ENCODE measurements at places on chromosomes 3 and 15.

GRCh38 chr3:150127011-150127490 lies 156.4 kb upstream of the PFN2 start:
- DNase-seq, result no peak

GRCh38 chr3:168162172-168162571 lies 66.4 kb upstream of the GOLIM4 start:
- no peak for DNase-seq

DNA sequence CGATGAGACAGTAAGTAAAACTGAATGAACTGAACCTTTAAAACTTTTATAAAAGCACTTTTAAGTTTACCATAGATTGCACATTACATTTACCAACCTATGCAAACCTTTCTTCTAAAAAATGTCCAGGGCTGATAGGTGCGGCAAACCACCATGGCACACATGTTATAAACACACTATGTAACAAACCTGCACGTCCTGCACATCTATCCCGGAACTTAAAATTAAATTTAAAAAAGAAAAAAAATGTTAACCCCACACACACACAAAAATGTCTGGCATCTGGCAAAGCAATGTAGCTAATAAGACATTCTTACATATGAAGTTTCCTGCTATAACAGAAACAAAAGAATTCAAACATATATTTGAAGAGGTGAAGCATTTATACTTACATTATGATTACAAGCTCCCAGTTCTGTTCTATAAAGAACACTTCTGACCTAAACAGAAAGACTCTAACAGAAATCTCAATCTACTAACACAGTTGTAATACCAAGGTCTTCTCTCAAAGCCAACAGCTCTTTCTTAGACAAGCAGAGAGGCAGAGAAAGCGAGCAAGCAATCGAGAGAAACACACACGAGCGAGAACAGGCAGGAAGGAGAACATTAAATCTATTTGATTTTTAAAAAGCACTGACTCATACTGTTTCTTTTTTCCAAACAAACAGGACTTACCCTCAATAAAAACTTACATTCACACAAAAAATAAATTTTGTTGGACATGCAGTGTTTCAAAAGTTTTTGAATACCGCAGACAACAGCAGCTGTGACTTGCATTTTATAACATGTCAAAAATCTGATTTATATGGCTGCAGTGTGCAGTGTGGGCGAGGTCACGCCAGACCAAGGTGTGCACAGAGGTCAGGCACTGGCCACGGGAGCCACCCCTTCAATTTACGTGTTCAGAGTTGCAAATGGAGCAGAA lies at the start of gene NRG4:
TSS of gene NRG4 (minus strand) at position 798 of the 925 bp plus-strand sequence. CDS start 1,194 bp downstream, outside the sequence.
- no peak for DNase-seq

GRCh38 chr3:87350367-87351199 lies 74.2 kb upstream of the POU1F1 start:
- DNase-seq, result peak; percentile 61

DNA sequence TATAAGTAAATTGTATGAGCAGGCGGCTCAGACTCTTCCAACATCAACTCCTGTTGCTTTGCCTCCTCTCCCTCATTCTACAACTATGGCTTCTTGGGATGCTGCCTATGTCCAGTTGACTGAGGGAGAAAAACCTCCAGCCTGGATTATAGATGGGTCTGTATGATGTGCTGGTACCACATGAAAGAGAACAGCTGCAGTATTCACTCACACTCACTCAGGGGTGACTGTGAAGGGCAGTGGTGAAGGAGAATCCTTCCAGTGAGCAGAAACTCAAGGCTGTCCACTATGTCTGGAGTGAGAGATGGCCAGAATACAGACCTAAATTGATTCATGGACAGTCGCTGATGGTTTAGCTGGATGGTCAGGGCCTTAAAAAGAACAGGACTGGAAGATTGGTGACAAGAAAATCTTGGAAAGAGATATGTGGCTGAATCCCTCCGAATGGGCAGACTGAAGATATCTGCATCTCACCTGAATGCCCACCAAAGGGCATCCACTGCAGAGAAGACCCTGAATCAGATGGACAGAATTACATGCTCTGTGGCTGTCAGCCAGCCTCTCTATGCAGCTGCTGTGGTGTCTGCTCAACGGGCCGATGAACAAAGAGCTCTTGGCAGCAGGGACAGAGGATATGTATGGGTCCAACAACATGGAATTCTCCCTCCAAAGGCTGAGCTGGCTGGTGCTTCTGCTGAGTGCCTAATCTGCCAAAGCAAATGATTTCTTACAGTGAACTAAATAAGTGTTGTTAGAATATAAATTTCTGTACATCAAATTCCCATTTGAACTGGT lies 1.9 kb upstream of the BCL2L10 start:
- DNase-seq, result no peak

- DNase-seq, result no peak
Measured at GRCh38 chr3:126393563-126393962, 1.1 kb upstream of the CFAP100 start.

DNA sequence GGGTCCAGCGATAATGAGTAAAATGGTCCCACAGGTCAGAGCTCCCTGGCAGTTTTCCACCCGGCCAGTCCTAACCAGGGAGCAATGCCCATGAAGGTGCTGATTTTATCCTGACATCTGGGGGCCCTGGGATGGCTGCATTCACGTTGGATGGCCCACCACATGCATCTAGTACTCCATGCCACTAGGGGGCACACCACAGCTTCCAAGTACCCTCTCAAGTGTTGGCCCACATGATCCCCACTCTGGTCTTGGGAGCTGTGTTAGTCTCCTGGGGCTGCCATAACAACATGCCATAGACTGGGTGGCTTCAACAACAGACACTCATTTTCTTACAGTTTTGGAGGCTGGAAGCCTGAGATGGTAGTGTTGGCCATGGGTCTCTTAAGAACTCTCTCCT lies 225.5 kb downstream of the SLCO3A1 start:
- peak; percentile 32 for DNase-seq

GRCh38 chr3:17717411-17717810 lies 25.0 kb downstream of the TBC1D5 start:
- DNase-seq, result no peak

GRCh38 chr3:167350245-167350862 lies 29.7 kb downstream of the ZBBX start:
- DNase-seq, result no peak

GRCh38 chr3:195007766-195008165 lies 263.2 kb downstream of the XXYLT1 start:
- DNase-seq, result no peak

GRCh38 chr3:189519458-189519857 lies 111.7 kb upstream of the TP63 start:
- DNase-seq, result peak; percentile 44

DNA sequence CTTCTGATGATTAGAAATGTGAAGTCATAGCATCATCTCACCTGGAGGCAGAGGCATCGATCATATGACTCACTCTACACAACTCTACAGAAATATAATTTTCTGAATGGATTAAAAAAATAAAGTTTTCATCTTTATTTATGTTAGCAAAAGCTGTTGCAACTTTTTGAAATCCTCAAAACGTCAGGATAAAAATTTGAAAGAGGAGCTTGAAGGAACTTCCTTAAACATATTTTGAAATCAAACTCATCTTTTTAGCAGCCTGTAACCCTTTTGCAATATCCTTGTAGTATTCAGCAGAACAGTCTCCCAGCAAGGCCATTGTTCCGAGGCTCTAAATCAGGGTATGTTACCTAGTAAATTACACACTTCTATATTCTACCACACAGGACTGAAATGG lies 985.4 kb downstream of the PLOD2 start:
- DNase-seq, result no peak

GRCh38 chr3:150922611-150923010 lies 17.4 kb upstream of the MINDY4B start:
- no peak for DNase-seq

GRCh38 chr15:54014067-54014655 lies 35.9 kb downstream of the UNC13C start:
- DNase-seq, result no peak

- DNase-seq, result no peak
Measured at GRCh38 chr3:42654331-42655201, 1.1 kb downstream of the ZBTB47 start.

- DNase-seq, result peak; percentile 27
Measured at GRCh38 chr3:139937674-139938279, 2.8 kb downstream of the CLSTN2 start.

GRCh38 chr15:52445553-52445952 lies 83.1 kb downstream of the MYO5A start:
- DNase-seq, result no peak

DNA sequence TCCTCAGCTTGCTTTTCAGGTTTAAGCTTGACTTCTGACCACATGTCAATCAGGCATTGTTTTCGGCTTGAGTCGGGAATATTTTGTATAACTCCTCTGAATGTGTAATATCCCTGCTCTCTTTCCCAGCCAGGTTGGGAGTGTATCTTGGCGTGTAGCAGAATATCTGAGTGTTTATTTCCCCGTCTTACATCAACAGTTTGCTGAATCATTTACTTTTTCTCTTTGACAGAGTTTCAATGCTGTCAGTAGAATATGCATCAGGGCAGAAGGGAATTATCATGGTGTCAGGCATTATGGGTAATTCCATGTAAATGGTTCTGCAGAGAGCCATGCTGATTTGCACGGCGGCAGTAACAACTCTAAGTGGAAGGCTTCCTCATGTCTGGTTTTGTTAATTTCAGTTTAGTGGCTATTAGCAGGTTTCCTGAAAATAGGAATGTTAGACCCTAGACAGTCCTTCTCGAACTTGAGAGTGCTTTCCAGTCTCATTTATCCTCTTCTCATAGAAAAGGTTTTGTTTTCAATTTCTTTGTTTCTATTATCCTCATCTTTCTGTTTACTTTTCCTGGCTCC lies 566.3 kb downstream of the AGBL1 start:
- no peak for DNase-seq

- no peak for DNase-seq
Measured at GRCh38 chr15:31230630-31231485, 95.8 kb upstream of the KLF13 start.

DNA sequence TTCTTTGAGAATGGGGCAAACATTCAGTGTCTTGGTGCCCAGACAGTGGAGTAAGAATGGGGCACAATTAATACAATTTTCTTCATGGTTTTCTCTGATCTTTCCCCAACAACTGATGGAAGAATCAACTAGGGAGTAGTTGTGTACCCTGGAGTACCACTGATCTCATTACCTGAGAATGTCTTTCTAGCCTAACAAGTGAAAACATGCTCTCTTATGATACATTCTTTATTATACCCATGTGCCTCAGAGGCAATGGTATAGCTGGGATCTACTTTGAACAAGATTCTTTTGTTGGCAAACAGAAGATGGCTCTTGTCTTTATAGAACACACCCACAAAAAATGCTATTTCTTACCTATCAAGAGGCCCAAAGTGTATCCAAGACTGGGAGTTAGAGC lies 250.6 kb upstream of the CMC1 start:
- DNase-seq, result no peak

- DNase-seq, result no peak
Measured at GRCh38 chr3:12574131-12574530, 17.2 kb downstream of the MKRN2 start.

GRCh38 chr15:101445562-101446517 lies 43.7 kb downstream of the PCSK6 start:
- peak; percentile 15 for DNase-seq

DNA sequence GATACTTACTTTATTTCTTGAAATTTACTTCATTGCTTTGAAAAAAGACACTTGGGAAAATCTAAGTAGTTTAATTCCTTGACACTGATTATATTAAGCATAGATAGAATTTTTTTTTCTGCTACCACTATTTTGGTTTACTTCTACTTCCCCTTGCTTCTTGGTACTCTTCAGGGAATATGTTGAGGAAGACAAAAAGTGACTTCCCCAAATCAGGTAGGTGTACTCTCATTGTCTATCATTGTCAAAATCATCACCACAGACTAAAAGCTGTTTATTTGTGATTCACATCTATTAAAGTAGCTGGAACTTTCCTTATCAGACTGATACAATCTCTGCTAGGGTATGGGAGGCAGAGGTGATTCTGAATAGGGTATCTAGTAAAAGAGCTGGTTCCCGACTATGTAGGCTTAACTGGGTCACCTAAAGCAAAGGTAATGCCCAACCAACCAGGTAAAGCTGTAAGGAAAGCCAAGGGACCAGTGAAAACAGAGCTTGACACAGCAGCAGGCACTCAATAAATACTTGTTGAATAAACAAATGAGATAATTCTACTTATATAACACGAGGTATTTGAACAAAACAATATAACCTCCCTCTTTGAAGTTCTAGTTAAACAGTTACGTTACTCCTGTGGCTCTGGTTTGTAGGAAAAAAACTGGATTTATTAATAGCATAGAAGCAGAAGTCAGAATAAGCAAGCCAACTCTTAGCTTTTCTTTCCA lies 346.9 kb downstream of the PLCL2 start:
- no peak for DNase-seq

- no peak for DNase-seq
Measured at GRCh38 chr3:183539811-183540210, 15.7 kb downstream of the KLHL6 start.

GRCh38 chr3:189339996-189340395 lies 168.2 kb downstream of the TPRG1 start:
- no peak for DNase-seq

GRCh38 chr3:188584162-188584529 lies 430.2 kb downstream of the LPP start:
- peak; percentile 66 for DNase-seq

GRCh38 chr15:76696840-76697239 lies 208.3 kb downstream of the SCAPER start:
- no peak for DNase-seq

DNA sequence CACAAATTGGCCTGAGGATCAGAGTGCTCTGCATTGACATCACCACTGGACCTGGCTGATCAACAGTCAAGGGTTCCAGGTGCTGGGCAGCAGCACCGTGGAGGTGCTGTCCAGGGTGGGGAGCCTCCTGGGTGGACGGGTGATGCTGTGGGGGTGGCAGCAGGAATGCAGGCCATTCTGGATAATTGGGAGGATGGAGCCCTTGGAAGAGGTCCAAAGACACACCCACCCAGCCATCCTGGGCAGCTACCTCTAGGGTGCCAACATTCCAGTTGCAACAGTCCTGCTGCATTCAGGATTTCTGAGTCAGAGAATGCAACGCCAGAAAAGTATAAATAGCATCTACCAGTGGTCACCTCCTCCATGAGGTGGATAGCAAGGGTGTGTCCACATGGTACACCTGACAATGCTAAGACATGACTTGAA lies 26.8 kb downstream of the STARD5 start:
- no peak for DNase-seq

DNA sequence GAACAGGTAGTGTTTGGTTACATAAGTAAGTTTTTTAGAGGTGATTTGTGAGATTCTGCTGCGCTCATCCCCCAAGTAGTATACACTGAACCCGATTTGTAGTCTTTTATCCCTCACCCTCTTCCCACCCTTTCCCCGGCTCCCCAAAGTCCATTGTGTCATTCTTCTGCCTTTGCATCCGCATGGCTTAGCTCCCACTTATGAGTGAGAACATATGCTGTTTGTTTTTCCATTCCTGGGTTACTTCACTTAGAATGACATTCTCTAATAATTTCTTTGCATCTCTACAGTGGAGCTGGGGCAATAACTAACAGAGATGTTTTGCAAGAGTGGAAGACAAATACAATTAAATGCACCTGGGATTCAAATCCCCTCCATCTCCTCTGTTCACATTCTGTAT lies 93.2 kb downstream of the TP63 start:
- no peak for DNase-seq

DNA sequence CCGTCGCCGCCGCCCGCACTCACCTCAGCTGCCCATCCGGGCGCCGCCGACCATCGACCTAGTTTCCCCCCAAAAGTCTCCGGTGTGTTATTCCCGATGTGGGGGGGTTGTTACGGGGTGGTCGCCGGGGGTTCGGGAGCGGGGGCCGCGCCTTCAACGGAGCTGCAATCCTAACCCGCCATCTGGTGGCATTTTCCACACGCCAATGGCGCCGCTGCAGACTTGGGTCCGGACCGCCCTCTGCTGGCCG lies at the start of gene STAG1:
TSS of gene STAG1 (minus strand) at position 207 of the 250 bp plus-strand sequence. CDS start 121,480 bp downstream, outside the sequence.
- no peak for DNase-seq

- no peak for DNase-seq
Measured at GRCh38 chr3:193791041-193792032, 198.3 kb downstream of the OPA1 start.

Data from activated CD4-positive, alpha-beta T cell treated with anti-CD3 and anti-CD28 coated beads, Interleukin-10, Interleukin-2, amounts not matched to agents 100 ng/mL and 50 ng/mL, durations not matched to agents 16 hours and 8 hours (primary cell).